MG63 (cell line): ENCODE measurements at places on chromosomes 5 and 9. TPM values are rescaled to one million over a fixed set of nuclear protein-coding genes. Genes with fewer than 3 reads are reported as not detected.
A peak's percentile ranks its signal among the peaks of the same experiment; 100 is the strongest.

Gene DBH
- total RNA-seq, result not detected in 2 replicates

Gene IL5
- total RNA-seq, result not detected in 2 replicates

GRCh38 chr5:175321927-175322532 is 122.0 kb downstream of the DRD1 start:
- peak; percentile 12 for DNase-seq

Gene FCN2
- not detected in 2 replicates for total RNA-seq

DNA sequence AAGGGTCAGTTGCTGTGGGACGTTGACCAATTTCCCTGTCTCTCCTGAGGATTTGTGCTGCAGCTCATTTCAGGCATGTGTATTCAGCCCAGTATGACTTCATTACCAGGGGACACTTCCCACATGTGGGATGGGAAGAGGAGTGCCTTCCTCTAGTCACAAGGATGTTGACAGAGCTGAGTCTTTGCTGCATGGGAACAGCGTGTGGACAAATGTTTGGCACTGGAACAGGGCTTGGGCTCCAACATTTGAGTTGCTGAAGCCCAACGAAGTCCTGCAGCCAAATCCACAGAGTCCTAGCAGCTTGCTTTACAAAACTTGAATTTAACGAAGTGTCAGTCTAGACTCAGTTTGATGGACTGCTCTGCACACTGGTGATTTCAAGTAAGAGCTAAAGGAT is 283.2 kb downstream of the SH3GL2 start:
- DNase-seq, result no peak

DNA sequence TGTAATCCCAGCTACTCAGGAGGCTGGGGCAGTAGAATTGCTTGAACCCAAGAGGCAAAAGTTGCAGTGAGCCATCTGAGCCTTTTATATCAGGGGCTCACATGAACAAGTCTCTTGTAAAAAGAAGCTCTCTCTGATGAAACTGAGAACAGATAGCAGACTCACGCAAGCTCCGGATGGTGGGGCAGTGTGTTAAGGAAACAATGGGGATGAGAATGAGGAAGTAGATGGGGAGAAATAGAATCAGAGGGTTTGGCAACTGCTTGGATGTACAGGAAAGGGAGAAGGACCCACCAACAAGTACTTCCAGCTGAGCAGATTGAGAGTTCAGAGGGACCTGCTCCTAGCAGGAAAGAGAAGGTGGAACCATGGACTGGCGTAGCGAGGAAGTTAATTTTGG is 18.6 kb downstream of the TMEM252 start:
- DNase-seq, result no peak

Gene PCDHGC4
- not detected in 2 replicates for total RNA-seq

DNA sequence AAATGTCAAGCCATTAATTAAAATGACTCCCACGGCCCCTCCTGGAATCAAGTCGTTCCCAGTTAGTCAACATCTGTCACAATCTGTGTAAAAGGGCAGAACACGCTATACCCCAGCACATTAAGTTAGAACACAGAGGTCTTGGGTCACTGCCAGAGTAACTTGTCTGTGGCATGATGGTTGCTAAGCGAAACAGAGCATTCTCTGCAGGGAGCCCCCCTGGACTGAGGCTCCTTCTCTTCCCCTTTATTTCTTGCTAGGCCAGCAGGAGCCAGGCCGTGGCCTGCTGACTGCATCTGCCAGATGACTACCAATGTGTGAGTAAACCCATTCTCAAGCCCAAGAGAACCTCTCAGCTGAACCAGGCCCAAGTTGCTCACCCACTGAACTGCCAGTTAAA is 51.9 kb upstream of the ZBED3 start:
- DNase-seq, result peak; percentile 81

- DNase-seq, result no peak
Observed at GRCh38 chr5:152177626-152178349, 227.3 kb downstream of the NMUR2 start.

DNA sequence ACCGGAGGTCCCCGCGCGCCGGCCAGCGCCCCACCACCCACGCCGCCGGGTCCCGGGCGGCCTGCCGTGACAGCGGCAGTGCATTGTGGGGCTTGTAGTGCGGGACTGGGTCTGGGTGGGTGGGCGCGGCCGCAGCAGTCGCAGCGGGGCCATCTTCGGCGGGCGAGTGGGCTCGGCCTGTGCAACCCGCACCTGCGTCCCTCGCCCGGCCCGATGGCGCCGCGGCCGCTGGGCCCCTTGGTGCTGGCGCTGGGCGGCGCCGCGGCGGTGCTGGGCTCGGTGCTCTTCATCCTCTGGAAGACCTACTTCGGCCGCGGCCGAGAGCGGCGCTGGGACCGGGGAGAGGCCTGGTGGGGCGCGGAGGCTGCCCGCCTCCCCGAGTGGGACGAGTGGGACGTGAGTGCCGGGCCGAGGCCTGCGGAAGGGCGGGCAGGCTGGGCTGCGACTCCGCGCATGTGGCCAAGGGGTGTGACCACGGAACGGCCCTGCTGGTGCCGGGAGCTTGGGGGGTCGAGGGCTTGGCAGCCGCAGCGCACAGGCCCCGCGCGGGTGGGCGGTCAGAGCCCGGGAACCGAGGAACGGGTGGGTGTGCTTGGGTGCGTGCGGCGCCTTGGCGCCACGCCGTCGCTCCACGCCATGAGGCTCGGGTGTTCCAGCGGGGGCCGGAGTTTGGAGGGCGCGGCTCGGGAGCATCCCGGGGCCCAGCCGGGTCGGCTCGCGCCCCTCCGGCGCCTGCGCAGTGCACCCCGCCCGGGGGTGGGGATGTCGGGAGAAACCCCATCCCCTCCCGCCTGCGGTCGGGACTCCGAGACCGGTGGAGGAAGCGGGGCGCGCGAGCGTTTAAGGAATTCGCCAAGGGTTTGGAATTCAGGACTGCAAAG is at the start of gene ARL10:
Gene ARL10, plus strand, starts transcription at position 137 of the 881 bp plus-strand sequence. Its CDS starts 77 bp downstream, at position 214.
- peak; percentile 28 for DNase-seq

DNA sequence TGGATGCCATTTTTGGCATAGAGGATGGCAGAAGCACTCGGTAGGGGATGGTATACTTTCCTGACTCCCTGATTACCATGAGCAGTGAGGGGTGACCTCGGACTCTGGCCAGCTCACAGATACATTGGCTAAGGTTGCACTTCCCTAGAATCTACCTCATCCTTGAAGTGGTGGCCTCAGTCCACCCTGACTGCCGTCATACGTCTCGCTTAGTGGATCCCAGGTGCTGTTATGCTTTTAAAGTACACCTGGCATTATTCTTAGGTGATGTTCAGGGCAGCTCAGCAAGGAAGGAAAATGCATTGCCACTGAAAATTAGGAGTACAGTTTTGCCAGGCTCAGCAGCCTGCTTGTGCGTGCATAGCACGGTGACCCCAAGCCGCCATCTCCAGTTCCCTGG is 87.3 kb downstream of the SYK start:
- DNase-seq, result no peak

Gene ACTBL2
- total RNA-seq, result 0.30 and 1.8 TPM in 2 replicates

Gene PCDHAC1
- not detected in 2 replicates for total RNA-seq

DNA sequence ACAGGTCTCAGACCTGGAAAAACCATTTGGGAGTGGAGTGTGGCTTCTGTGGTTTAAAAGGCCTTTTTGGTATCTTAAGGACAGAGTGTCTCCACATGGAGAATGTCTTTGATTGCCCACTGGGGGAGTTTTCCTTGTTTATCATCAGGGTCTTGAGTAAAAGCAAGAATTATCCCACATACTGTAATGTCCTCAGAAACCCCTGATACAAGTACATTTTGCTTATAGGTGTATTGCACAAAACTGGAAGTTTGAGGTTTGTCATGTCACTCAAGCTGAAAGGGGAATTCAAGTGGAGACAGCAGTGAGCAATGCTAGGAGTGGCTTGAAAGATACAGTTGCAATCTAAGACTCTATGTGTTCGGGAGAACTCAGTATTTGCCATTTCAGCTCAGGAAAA is 62.7 kb upstream of the GRAMD2B start:
- DNase-seq, result no peak

- no peak for DNase-seq
Observed at GRCh38 chr9:106797299-106797698, 65.7 kb upstream of the ZNF462 start.

DNA sequence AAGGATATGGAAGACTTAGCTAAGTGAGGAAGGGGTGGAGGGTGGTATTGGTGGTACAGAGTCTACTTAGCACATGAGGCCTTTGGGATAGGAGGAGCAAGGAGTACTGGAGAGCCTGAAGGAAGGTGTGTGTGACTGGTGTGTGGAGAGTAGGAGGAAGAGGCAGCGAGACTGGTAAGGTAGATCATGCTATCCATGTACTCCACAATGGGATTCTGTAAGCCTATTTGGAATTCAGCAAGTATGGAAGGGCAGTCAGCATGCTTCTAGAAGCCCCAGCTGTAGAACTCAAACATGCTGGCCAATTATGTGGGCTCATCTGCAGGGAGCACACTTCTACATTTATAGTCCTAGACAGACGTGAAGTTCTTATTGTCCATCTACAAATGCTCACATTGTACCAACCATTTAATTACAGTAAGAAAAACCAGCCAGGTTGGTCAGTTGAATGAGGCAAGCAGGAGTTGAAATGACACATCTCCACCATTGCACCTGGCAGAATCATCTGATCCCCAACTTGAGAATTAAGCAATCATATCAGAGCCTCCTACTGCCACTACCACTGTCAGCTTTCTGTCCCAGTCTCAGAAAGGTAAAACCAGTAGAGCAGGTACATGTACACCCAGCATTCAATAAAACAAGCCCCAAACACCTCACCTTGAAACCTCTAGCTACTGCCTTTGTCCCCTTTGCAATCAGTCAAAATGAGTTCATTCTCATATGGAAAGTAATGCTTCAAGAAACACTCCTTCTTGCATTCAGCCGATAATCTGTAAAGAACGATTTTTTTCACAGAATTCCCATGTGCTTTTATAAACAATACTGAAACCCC is 60.9 kb upstream of the GLRX start:
- DNase-seq, result no peak

Gene ITGA1
- total RNA-seq, result 0.69 and 1.4 TPM in 2 replicates

Gene ARL14EPL
- total RNA-seq, result not detected in 2 replicates

DNA sequence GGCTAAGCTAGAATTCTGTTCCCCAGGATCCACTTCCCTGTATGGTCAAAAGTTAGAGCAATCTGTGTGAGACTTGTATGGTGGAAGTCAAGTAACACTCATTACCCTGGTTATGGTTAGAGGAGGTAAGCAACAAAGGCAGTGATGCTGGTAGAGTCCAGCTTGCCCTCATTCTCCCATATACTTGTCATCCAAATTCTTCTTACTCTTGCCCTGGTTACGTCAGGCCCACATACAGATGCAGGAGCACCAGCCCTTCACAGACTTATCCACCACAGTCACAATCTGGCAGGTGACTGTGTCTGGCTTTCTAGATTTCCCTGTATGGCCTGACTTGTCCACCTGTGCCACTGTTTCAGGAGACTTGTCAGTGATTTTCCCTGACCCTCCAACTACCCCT is 35.4 kb downstream of the PGGT1B start:
- no peak for DNase-seq

Gene MEGF10
- total RNA-seq, result not detected in 2 replicates

Gene LHX3
- total RNA-seq, result not detected in 2 replicates

DNA sequence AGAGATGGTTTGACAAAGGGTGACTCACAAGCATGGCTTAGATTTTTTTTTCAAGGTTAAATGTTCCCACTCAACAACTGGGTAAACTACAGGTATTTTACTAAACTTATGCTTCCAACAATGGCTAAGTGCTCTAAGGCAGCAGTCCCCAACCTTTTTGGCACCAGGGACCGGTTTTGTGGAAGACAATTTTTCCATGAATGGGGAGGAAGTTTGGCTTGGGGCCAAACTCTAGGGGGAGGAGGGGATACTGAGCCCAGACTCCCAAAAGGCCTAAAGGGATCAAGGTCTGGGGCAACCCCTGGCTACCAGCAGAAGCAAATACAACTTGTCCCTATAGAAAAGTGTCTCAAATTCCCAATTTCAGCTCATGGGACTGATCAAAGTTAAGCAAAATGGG is 32.0 kb upstream of the HSD17B3 start:
- DNase-seq, result no peak

GRCh38 chr5:129271308-129271707 is 176.8 kb downstream of the ISOC1 start:
- DNase-seq, result peak; percentile 26

DNA sequence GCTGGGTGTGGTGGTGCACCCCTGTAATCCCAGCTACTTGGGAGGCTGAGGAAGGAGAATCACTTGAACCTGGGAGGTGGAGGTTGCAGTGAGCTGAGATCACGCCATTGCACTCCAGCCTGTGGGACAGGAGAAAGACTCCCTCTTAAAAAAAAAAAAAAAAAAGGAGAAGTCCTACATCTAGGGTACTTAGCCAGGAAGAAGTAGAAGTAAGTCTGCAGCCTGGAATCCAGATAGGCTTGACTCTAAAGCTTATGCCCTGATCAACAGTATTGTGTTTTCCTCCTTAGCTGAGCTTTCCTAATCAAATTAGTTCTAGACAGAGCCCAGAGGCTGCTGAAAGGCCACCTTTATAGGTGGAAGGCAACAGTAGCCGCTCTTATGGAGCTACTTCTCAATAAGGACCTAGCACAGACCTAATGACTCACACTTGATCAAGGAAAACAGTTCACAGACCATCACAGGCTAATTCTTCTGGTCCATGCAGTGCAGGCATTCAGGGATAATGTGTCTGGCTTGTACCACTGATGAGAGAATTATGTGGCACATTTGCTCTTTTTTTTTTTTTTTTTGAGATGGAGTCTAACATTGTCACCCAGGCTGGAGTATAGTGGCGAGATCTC is 105.5 kb upstream of the KLF4 start:
- no peak for DNase-seq

GRCh38 chr9:113468716-113469448 is 5.4 kb downstream of the RGS3 start:
- peak; percentile 47 for DNase-seq

- DNase-seq, result no peak
Observed at GRCh38 chr5:118775790-118776499, 212.4 kb downstream of the DTWD2 start.

GRCh38 chr5:53027913-53028312 is 38.8 kb downstream of the ITGA2 start:
- DNase-seq, result peak; percentile 91

Gene PNPLA7
- not detected in 2 replicates for total RNA-seq

Gene TAS2R1
- 0.64 TPM in 1 of 2 replicates, not detected in the other for total RNA-seq

GRCh38 chr9:91415290-91415689 is 8.3 kb downstream of the NFIL3 start:
- DNase-seq, result no peak

Gene SELENOP
- total RNA-seq, result 1.5 and 25.0 TPM in 2 replicates

Gene RASGEF1C
- not detected in 2 replicates for total RNA-seq

Gene SGTB
- 11.3 and 30.2 TPM in 2 replicates for total RNA-seq

- DNase-seq, result no peak
Observed at GRCh38 chr9:98536542-98537173, 172.1 kb downstream of the GABBR2 start.

GRCh38 chr9:134694714-134695113 is 53.1 kb downstream of the COL5A1 start:
- no peak for DNase-seq

Gene OR1Q1
- total RNA-seq, result not detected in 2 replicates

GRCh38 chr5:89282554-89283510 is 399.8 kb upstream of the MEF2C start:
- peak; percentile 31 for DNase-seq

GRCh38 chr9:130728721-130729120 is 35.1 kb downstream of the EXOSC2 start:
- no peak for DNase-seq

GRCh38 chr9:35521708-35522107 is 31.8 kb downstream of the RUSC2 start:
- peak; percentile 43 for DNase-seq
